ENCODE measurements at places on chromosomes 2 and 18.

GRCh38 chr2:36356990-36357846 lies 1.6 kb downstream of the CRIM1 start:
- DNase-seq, result no peak

GRCh38 chr2:127012215-127012614 lies 94.7 kb downstream of the BIN1 start:
- DNase-seq, result no peak

GRCh38 chr18:183769-184168 lies 25.4 kb downstream of the USP14 start:
- no peak for DNase-seq

- DNase-seq, result no peak
Measured at GRCh38 chr18:3663870-3664512, 214.0 kb downstream of the TGIF1 start.

DNA sequence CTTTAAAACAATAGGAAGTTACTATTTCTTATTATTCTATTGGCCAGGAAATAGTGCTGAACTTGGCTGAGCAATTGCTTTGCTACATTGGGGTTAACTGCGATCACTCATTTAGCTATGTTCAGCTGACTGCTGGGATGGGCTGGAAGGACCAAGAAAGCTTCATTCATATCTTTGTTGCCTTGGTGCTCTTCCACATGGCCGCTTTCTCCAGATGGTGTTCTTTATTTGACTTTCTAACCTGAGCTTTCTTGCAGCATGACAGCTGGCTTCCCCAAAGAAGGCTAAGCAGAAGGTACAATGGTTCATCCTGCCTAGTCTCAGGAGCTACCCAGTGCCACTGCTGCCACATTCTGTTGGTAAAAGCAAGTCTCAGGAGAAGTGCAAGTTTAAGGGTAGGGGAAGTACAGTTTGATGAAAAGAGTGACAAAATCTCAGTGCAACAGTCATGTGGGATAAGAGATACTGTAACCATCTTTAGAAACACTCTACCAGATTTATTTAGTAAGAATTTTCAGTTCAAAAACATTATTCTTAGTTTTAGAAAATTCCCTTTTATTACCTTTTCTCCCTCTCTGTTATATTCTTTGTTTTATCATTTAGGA lies 180.6 kb upstream of the RBMS1 start:
- no peak for DNase-seq

- DNase-seq, result no peak
Measured at GRCh38 chr18:31498574-31499524, 872 bp downstream of the DSG2 start.

DNA sequence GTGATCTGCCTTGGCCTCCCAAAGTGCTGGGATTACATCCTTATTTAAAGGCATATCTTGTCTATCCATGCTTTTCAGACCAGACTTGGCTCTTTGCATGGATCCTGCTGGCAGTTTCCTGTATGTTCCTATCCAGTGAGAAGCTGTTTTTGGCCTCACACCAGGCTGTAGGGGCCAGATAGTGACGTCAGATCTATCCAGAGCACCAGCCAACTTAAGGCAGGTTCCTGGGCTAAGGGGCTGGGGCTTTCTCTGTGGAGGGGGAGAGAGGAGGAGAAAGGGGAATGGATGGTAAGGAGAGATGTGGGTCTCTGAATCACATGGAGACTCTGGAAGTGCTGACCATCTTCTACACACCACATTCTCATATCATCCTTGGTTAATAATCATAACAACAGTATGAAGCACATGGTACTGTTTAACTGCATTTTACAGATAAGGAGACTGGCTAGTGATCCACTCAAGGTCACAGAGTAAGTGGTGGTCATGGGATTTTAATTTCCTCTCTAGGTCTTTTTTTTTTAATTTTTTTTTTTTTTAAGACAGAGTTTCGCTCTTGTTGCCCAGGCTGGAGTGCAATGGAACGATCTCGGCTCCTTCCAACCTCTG lies 2.0 kb upstream of the FAM117B start:
- no peak for DNase-seq

GRCh38 chr2:34294961-34295360 lies 695.9 kb upstream of the FAM98A start:
- DNase-seq, result no peak

DNA sequence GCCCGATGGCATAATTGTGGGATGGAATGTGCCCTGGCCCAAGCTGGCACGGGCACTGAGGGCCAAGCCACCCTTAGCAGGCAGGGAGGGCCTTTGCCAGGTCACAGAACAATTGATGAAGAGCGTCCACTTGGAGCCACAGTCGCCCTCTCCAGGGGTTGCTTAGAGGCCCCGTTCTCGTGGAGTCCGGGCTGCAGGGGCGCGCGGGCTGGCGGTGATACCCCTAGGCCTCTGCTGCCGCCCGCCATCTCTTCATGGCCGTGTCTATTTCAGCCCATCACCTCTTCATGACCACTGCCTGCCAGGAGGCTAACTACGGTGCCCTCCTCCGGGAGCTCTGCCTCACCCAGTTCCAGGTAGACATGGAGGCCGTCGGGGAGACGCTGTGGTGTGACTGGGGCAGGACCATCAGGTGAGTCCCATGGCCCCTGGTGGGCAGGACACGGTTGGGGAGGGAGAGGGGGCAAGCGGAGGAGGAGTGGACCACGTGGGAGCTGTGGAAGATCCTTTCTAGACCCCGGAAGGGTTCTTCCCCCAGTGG lies 17.6 kb downstream of the RAMP1 start:
- no peak for DNase-seq

DNA sequence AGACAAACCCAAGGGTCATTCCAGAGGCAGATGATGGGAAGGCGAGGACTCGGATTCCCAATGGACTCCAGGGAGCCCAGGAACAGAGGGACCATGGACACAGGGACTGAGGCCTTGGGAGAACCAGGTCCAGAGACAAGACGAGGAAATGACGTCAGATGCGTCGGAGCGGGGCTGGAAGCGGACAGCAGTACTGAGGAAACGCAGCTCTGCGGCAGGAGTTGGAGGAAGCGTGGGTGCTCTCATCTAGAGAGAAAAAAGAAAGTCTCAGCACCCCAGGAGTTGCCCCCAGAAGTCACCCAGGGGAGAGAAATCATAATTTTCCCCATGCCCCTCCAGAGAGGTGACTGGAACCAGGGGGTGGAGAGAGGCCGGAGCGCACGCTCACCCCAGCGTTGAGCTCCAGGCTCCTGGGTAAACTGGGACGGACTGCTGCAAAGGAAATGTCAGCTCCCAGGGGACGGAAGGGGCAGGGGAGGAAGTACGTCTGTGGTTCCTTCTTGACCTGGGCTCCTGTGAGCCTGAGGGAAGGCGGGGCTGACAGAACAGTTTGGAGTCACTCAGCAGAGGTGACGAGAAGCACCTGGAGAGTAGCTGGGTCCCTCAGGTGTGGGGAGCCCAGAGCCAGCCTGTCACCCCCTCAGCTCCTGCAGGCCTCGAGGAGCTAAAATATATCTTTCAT lies 44.7 kb downstream of the CMPK2 start:
- DNase-seq, result no peak

DNA sequence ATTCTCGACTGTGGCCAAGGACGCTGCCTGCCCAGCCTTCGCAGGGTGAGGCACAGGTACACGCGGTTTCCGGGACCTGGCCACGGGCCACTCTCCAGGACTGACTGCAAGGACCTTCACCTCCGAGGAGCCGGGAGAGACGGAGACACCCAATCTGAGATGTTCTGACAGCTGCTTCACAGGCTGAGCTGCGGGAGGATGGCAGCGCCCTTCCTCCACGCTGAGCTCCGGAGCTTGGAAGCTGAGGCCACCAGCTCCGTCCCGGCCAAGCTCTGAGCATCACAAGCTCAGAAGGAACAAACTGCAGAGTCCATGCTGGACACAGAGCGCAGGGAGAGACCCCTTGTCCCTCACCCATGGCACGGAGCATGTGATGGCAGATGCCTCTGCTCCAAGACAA lies 71.1 kb upstream of the CTDP1 start:
- DNase-seq, result no peak

- no peak for DNase-seq
Measured at GRCh38 chr2:241981076-241981700, 111.7 kb downstream of the RTP5 start.

- no peak for DNase-seq
Measured at GRCh38 chr18:9281780-9282179, 52.8 kb upstream of the TWSG1 start.

DNA sequence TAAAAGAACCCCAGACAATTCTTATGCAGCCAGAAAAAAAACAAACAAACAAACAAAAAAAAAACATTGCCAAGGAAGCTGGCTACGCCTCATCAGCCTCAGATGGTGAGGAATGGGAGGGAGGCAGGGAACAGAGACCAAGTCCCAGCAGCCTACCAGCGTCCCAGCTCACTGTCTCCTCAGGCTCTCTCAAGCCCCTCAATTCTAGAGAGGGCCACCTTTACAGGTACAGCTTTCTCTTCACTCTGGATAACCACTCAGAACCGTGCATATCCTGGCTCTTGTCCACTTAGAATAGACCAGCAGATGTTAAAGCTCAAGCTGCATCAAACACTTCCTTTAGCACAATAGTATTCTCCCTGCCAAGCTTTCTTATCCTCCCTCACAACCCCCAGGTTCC lies 263.1 kb upstream of the CHAC2 start:
- DNase-seq, result no peak

DNA sequence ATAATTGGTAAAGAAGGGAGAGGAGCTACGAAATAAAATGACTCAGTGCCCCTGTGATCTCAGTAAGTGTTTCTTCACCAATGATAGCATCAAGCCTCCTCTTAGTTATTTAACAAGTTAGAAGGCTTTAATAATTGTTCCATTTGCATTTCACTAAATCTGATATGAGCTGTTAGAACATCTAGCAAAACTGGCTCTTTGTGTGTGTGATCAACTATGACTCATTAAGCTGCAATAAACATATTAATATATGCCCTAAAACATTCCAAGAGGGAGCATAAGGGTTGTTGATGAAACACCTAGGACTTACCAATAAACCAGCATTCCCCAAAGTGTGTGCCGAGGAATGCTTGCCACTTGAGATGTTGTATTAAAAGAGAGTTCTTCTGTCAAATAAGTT lies 115.2 kb downstream of the OSBPL6 start:
- no peak for DNase-seq

GRCh38 chr2:29273004-29273684 lies 157.9 kb downstream of the CLIP4 start:
- DNase-seq, result no peak

DNA sequence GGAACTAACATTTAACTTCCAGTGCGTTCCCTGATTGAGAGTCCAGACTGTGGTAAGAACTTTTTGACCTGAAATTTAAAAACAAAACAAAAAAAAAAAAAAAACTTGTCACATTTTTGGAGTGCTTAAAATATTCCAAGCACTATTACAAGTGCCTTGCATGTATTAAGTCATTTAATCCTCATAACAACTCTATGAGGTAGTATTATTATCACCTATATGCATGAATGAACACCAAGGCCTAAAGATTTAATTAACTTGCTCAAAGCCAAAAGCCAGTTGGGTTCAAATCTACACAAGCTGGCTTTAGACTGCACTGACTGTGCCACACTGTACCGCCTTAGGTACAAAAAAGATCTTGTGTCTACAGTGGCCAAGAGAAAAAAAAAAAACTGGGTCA lies 35.2 kb downstream of the METTL4 start:
- no peak for DNase-seq

GRCh38 chr2:110126086-110126773 lies 10.6 kb upstream of the MALL start:
- DNase-seq, result no peak

DNA sequence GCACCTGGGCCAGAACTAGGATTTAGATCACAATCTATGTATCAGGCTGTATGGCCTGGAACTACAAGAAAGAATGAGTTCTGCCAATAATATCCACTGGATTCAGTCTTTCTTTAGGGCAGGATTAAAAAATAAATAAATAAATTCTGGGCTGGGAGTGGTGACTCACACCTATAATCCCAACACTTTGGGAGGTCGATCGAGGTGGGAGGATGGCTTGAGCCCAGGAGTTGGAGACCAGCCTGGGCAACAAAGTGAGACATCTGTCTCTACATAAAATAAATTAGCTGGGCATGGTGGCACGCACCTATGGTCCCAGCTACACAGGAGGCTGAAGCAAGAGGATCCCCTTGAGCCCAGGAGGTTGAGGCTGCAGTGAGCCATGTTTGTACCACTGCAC lies 8.1 kb downstream of the AMMECR1L start:
- DNase-seq, result no peak

DNA sequence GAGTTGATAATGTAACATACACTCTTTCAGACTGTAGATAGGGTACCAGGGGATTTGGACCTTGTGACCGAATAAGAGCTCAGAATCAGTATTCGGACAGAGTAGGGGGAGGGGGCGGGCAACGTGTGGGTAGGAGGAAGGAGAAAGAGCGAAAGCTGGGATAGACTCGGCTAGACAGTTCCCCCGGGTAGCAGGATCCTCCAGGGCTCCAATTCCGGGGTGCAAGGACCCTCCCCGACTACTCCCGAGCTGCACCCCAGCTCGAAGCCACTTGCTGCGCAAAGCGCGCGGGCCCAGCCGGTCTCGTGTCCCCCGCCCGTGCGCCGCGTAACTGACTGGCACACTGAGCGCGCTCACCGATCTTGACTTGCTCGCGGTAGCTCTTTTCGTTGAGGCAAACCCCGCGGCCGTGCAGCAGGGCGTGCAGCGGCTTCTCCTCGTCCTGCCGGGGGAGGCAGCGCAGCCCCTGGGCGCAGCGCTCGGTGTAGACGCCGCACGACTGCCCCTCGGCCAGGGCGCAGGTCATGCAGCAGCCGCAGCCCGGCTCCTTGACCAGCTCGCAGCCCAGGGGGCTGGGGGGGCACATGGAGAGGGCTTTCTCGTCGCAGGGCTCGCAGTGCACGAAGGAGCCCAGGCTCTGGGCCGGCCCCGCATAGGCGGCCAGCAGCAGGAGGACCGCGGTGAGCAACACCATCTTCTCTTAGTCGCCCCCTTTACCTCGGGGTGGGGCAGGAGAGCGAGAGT lies 1.1 kb downstream of the IGFBP5 start:
- DNase-seq, result no peak

GRCh38 chr2:113136828-113137775 lies 9.7 kb downstream of the IL1RN start:
- peak; percentile 15 for DNase-seq

GRCh38 chr2:187576906-187577305 lies 22.7 kb upstream of the TFPI start:
- DNase-seq, result no peak

GRCh38 chr2:38776531-38776930 lies 1.5 kb upstream of the GEMIN6 start:
- DNase-seq, result no peak

Measured in stimulated activated CD8-positive, alpha-beta memory T cell treated with anti-CD3 and anti-CD28 coated beads, Interleukin-15, amount 100 ng/mL, for 1 hour (primary cell).